ENCODE measurements at places on chromosomes 16 and 17. TPM values are rescaled to one million over a fixed set of nuclear protein-coding genes. Genes with fewer than 3 reads are reported as not detected.

Gene AIPL1
- polyA plus RNA-seq, result not detected

Gene CHD9
- 57.5 TPM for polyA plus RNA-seq

Gene TNFRSF17
- polyA plus RNA-seq, result not detected

Gene CLDN7
- 47.1 TPM for polyA plus RNA-seq

Gene MYOCD
- polyA plus RNA-seq, result 6.3 TPM

Gene KANSL1
- polyA plus RNA-seq, result 51.2 TPM

Gene KRT16
- polyA plus RNA-seq, result not detected

DNA sequence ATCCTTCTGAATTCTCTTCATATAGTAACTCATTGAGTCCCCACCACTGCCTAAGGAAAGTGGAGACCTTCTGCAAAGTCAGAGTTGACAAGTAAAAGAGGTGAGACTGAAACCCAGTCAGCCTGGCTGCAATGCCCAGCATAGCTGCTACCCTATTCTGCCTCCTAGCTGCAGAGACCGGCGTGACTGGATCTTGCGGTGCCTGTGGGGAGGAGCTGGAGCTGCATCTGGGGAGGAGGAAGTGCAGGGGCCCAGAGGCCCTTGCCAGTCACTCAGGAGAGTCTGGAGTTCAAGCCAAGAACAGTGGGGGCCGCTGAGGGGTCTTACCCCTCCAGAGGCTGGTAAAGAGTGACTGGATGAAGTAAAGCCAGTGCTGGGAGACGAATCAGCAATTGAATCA, 35.0 kb upstream of the ZNF423 start:
- no peak for DNase-seq

GRCh38 chr17:50534222-50534978, 1.9 kb downstream of the EPN3 start:
- DNase-seq, result no peak

GRCh38 chr17:16478649-16479048, 13.3 kb downstream of the LRRC75A start:
- no peak for DNase-seq

DNA sequence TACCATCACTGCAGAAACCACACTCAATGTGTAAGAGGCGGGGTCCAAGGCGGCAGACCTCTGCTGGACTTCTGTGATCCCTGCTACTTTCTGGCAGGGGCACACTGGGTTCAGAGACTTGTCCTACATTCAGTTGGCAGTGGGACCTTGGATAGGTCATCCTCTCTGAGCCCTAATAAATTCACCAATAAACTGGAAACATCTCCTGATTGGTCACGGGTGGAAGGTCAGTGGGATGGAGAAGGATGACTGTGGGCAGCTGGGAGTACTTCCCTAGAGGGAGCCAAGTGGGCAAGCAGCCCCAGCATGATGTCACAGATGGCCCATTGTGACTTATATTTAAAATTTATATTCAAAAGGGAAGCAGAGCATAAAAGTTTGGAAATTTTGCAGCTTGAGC, 49.7 kb downstream of the RNF112 start:
- no peak for DNase-seq

- DNase-seq, result no peak
Measured at GRCh38 chr16:24541233-24541933, 2.0 kb downstream of the RBBP6 start.

DNA sequence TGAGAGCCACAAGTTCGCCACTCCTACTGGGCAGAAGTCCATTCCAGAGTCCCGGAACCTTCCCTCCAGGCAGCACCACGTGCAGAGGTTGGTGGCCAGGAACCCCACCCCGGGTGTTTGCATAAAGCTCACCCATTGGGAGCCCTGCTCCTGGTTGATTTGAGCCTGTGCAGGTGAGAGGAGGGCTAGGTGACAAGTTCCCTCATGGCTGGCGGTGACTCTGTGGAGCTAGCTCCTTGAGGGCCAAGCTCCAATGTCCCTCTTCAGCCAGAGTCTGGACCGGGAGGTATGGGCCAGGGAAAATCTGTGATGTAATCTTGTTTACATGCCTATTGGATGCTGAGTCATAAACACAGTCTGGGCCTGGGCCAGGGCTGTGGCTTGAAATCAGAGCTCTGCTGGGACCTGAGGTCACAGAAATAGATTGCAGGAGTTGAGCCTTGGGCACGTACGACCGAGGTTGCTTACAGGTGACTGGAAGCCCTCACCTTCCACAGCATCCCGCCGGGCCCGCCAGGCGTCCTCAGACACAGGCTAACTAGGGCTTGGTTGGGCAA, 118.9 kb downstream of the AATF start:
- no peak for DNase-seq

DNA sequence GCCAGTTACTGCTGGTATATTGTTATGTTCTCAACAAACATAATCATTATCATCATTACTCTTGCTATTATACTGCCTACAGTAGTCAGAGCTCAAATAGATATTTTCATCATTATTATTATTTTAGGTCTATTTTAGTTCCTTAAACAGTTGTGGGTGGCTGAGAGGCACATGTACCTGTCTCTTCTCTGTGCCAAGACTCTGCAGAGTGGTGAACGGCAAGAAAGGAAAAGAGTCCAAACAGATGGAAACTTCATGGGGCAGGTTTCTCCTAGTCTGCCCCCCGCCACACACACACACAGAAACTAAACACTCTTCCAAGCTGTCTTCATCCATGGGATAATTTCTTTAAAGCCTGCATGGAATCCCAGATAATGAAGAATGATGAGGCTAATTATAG, 77.7 kb upstream of the CLEC3A start:
- no peak for DNase-seq

DNA sequence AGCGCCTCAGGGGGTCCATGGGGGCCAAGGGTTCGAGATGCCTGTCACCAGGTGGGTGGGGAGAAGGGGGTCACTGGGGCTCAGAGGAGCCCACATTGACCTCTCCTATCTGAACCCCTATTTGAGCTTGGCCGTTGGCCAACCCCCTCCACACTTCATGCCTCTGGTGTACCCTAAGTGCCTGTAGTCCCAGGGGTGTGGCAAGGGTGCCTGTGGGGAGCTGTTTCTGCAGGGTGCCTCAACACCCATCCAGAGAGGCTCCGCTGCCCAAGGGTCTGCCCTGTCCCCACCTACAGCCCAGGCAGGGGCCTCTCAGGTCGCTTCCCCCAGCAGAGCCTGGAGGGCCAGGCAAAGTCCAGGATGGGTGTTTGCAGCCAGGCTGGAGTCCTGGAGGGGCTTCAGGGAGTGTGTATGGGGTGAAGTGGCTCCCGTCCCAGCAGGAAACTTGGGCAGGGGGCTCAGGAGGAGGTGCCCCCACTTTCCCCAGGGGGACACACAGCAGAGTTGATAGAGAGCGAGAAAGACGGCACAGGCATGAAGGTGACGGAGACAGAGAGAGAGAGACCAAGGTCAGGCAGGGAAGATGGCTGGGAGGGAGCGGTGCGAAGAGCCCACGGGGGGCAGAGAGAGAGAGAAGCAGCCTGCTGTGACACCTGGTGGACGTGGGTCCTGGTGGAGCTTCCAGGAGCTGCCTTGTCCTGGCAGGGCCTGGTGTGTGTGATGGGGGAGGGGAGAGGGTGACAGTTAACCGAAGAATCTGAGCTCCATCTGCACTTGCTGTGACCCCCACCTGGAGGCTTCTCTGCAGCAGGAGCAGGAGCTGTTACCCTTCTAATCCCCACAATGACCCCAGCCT, at the start of gene SEPTIN12:
SEPTIN12 (minus strand) TSS at position 719 of the 856 bp plus-strand sequence; CDS start at position 19, 700 bp downstream.
- DNase-seq, result no peak
